Posterior cingulate gyrus (tissue), 11 donors: ENCODE measurements at places on chromosomes 4 and X.

DNA sequence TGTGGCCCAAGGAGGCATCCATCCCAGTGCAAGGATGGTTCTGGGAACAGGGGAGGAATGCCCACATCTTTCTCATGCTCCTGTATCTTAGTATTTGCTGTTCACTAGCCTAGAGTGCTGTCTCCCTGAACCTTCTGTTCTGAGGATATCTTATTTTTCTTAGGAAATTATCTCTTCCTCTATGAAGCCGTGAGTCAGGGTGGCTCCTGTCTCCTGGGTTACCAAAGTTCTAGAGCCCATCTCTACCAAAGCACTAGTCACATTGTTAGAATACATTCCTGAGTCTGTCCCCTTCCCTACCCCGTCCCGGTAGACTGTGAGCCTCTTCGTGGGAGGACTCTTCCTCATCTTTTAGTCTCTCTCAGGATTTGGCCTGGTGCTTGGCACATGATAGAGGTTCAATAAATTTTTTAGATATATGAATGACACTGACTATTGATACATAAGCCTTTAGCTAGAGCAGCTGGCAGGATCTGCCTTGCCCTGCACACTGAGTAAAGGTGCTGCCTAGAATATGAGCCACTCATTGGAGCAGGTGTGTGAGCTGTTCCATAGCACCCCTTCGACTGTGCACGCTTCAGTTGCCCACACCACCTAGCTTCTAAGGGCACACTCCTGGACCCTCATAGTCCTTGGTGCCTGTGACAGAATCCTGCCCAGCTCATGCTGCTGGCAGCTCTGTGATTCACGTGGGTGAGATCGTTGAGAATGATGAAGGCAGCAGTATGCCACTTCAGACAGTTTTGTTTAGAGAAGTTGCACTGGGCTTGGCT, 13.3 kb downstream of the CXCR3 start:
- no peak for DNase-seq

GRCh38 chrX:39140581-39140980, 339.3 kb downstream of the MID1IP1 start:
- DNase-seq, result no peak

DNA sequence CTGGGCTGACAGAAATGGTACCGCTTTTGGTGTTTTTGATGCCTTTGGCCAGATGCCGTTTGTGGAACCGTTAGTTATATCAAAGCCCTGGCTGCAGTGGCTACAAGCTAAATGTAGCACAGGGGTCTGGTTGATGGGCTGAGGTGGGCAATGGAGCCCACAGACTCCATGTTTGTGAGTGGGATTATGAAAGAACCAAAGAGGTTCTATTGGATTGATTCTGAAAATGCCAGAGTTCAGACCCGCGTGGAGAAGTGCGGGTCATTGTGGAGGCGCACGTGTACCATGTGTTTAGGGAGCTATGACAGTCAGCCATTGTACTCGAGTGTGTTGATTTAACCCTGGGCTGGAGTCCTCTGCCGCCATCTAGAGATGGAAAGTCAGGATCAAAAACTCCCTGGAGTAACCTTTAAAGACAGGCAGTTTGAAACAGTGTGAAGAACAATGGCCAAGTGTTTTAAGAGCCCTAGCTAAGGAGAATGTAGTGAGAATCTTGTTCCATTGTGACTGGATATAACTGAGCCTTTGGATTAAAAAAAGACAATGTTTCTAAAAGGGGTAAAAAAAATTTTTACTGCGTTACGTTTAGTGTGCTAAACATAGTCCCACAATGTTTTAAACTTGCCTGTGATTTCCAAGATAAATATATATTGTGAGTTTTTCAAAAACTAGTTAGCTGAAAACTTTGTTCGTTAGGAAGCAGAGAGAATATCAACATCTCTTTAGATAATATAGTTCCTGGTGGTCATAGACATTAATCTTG, 12.7 kb downstream of the ART3 start:
- DNase-seq, result peak; percentile 74

DNA sequence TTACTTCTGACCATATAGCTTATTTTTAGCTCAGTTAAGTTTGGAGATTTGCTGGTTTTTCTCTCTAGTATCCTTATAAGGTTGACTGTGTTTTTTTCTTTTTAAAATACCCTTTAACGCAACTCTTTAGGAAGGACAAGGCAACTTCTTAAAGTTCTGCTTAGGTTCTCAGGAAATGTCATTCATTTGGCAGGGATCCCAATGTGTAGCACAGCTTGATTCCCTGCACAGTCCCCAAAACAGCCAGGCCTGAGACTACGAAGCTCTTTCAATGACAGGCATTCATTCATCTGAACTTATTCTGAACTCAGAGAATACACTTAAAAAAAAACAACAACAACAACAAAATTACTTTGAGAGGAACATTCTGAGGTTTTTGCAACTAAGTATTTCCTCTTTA, 1765.8 kb downstream of the PCDH7 start:
- DNase-seq, result no peak

DNA sequence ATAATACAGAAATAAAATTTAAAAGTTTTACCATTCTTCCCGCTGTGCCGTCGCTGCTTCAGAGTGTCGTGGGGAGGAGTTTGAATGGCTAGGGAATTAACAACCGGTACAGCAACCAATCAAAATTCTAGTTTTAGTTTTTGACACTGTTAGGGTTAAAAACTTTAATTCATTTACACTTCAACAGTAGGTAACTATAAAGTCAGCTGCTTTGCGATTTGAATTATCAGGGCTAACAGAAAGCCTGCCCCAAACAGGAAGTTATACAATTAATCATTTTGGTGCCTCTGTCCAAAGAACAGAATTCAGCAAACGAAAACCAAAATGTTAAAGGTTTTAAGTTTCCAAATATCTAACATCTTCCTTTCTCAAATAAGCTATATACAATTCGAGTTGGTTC, 2.3 kb downstream of the HNRNPD start:
- DNase-seq, result no peak

DNA sequence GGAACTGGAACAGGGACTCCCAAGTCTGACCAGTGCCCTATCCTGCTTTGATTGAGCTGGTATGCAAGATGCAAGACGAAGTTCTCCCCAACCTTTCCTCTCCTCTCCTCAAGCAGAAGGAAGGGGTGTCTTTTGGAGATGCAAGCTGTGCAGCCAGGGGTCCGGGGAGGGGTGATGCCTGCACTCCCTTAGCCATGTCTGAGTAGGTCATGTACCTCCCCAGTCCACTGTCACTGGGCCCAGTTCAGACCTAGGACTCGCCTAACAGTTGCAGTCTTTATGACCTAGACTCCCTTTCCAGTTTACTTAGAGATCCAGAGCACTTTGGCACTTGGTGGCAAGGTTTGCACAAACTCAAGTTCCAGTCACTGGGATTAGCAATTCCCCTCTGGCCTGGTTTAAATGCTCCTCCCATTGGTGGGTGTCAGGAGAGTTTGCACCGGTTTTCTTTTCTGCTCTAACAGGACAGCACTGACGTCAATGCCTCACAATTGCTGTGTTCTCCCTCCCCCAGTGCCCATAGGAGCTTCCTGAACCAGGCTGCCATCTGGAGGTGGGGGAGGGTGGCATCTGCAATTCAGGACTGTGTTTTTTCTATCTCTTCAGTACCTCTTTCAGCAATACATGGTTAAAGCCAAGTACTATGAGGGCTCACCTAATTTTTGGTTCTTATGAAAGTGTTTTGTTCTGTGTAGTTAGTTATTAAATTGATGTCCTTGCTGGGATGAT, 782.2 kb downstream of the ARAP2 start:
- peak; percentile 18 for DNase-seq

DNA sequence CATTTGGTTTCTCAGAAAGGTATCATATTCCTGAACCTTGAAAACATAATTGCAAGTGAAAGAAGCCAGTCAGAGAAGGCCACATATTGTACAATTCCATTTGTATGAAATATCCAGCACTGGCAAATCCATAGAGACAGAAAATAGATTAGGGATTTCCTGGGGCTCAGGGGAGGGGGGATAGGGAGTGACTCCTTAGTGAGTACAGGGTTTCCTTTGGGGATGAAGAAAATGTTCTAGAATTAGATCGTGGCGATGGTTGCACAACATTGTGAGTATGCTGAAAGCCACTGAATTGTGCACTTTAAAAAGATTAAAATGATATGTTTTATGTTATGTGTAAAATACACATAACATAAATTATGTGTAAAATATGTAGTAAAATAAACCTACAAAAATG, 10.3 kb downstream of the XPNPEP2 start:
- DNase-seq, result no peak

- no peak for DNase-seq
Observed at GRCh38 chr4:30617836-30618235, 102.3 kb upstream of the PCDH7 start.
